ENCODE measurements at places on chromosomes 6 and 20. TPM values are rescaled to one million over a fixed set of nuclear protein-coding genes. Genes with fewer than 3 reads are reported as not detected.
A peak's percentile ranks its signal among the peaks of the same experiment; 100 is the strongest.

DNA sequence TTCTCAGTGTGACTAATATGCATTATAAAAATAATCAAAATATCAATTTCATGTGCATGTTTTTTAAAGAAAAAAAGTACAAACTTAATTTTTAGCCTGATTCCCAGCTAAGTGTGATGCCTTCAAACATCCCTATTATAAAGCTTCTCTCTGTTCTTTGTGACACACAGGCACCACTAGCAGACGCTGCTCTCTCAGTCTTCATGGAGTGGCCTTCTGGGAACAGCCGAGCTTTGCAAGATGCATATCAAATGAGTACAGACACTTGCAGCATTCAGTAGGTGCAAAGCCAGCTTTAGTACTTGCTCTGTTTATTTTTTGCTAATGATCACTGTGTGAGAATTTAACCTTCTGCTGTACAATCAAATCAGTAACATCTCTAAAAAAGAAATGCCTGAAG is 340.0 kb downstream of the ADGRB3 start:
- DNase-seq, result no peak

DNA sequence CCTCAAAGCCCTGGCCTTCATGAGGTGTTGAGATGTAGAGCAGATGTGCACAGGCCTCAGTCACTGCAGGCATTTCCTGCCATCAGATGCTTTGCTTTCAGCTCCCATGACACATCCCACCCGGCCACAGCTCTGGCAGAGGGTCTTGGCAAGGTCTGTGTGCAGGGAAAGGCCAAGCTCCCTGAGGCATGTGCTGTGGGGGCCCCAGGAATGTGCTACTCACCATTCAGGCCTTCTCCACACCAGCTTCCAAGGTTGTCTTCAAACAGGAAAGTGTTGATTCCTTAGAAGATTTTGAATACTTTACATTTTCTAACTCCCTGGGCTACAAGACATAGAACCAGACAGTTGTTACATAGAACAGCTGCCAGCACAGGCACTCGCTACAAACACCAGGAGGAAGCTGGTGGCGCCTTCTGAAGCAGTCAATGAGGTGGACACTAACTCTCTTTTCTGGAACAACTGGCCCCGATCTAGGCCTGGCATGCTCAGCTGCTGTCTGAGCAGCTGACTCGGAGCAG is 27.8 kb downstream of the CASS4 start:
- DNase-seq, result no peak

- DNase-seq, result no peak
These were observed at the start of gene PTK6 for GRCh38 chr20:63536997-63537524. TSS of gene PTK6 (minus strand) at chr20:63537376. CDS start at chr20:63537314, 62 bp downstream.

GRCh38 chr20:31862506-31862905 is 7.8 kb downstream of the DUSP15 start:
- DNase-seq, result peak; percentile 73

DNA sequence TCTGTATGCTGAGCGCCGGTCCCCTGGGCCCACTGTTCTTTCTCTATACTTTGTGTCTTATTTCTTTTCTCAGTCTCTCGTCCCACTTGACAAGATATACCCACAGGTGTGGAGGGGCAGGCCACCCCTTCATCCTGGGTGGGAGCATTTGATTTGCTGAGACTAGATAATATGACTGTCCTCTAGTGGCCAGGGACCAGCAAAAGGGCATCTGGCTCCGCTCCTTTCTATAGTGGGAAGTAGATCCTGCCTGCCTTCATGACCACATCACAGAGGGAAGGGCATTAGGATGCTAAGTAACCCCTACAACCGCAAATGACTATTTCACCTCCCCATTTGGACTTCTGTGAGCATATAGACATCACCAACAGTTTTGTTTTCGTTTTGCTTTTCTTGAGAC is 64.5 kb downstream of the TRMT6 start:
- DNase-seq, result no peak

The SLC32A1 gene
- not detected for total RNA-seq

The CCN2 gene
- 99.8 TPM for total RNA-seq

- DNase-seq, result no peak
These were observed 117.3 kb downstream of the QRSL1 start for GRCh38 chr6:106746652-106747051.

GRCh38 chr6:14748679-14749078 is 497.2 kb upstream of the JARID2 start:
- no peak for DNase-seq

The FILIP1 gene
- 8.1 TPM for total RNA-seq

The MYLIP gene
- total RNA-seq, result 19.7 TPM

- DNase-seq, result no peak
These were observed 76.9 kb upstream of the TSHZ2 start for GRCh38 chr20:52895235-52895634.

The PTK7 gene
- 13.6 TPM for total RNA-seq

- no peak for DNase-seq
These were observed 4.4 kb downstream of the PCIF1 start for GRCh38 chr20:45938727-45939438.

- DNase-seq, result peak; percentile 18
These were observed 35.9 kb upstream of the TBC1D22B start for GRCh38 chr6:37221585-37222124.

Data from mesenteric fat pad (tissue), 1 donor.